ENCODE measurements at places on chromosomes 4 and X.

DNA sequence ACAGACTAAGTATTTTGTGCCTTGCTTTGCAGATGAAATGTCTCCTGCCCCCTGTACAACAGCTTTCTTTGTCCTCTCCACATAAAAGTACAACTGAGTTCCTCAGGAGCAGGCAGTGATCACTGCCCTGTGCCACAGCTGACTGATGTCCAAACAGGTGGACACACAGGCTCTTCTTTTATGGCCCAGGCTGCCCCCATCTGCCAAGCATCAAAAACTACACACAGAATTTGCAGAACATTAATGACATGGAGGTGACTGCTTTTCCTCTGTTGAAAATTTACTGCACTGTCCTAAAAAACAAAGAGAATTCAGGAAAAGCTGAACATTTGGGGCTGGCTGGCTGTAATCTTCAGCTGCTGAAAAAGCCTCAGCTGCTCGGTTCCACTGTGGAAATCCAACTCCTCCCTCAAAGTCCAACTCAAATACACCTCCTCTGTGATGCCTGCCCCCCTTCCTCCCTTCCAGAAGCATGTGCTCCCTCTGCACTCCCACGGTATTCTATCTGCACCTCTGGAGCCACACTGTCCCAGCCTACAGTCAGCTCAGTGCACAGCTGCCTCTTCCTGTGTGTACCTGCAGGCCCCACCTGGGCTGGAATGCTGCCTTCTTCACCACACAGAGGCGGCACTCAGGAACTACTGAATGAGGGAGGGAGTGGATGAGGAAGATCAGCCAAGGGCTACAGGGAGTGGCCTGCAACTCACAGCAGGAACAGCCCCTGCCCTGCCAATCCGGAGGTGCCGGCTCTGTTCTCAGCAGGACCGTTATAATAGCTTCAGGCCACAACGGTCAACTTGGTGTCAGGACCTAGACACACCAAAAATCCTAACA is 10.3 kb downstream of the AFAP1 start:
- DNase-seq = no peak

GRCh38 chrX:113974881-113975280 is 609.0 kb upstream of the HTR2C start:
- DNase-seq = no peak

GRCh38 chrX:13433298-13433605 is 113.4 kb upstream of the ATXN3L start:
- no peak for DNase-seq

GRCh38 chrX:44974451-44974850 is 101.5 kb downstream of the KDM6A start:
- DNase-seq = no peak

- no peak for DNase-seq
Measured at GRCh38 chrX:40849906-40850823, 114.8 kb upstream of the MED14 start.

- DNase-seq = no peak
Measured at GRCh38 chrX:70921709-70922352, 9.1 kb downstream of the SLC7A3 start.

- no peak for DNase-seq
Measured at GRCh38 chrX:113422323-113422722, 581.7 kb upstream of the AMOT start.

DNA sequence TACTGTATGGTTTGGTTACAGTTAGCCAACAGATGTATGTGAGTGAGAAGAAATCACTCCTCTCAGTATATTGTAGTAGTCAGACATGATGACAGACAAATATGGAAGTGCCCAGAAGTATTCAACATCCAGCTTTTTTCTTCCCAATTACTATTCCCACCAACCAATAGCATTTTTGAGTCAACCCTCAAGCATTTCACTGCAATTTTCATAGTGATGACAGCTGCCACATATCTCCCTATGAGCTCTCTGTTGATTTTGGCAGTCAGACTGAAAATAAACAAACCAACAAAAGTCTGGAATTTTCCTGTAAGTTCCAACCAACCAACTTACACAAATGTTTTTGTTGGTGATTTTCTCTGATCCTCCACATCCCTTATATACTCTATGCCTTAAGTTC is 8.2 kb upstream of the TRAM1L1 start:
- DNase-seq = no peak

DNA sequence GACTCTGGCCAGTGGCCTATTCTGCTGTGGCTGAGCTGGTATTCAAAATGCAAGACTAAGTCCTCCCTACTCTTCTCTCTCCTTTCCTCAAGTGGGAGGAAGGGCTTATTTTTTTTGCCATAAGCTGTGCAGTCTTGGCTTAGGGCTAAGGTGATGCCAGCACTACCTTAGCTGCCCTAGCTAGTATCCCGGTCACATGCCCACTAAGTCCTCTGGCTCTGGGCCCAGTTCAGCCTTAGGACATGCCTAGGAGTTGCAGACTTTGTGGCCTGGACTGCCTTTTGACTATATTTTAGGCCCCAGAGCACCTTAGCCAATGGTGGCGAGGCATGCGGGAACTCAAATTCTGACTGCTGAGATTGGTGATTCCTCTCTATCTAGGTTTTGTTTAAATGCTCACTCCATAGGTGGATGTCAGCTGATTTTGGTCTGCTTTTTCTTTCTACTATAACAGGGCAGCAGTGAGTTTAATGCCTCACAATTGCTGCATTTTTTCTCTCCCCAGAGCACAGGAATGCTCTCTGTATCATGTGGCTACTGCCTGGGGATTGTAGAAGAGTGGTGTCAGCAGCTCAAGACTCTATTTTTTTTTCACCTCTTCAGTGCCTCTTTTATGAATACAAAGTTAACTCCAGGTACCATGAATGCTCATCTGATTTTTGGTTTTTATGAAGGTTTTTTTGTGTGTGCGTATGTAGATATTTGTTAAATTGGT is 472.9 kb upstream of the GRID2 start:
- no peak for DNase-seq

DNA sequence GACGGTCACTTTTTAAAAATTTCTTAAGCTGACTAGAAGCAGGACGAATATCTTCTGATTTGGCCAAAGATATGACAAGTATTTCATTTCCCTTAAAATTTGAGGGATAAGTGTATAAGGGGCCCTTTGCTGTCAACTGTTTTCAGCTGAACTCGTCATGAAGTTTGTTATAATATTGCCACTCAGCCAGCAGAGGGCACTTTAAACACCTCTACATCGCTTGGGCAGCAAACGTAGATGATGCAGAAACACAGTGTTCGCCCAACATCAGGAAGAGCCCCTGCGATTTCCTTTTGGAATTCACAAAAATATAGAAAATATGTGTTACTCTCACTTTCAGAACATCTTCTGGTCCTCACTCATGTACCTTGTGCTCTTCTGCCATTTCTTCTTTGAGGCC is 435.7 kb upstream of the FMR1 start:
- DNase-seq = no peak

GRCh38 chr4:145805490-145805889 is 125.5 kb downstream of the C4orf51 start:
- no peak for DNase-seq

GRCh38 chrX:1667566-1667965 is 52.7 kb downstream of the ASMT start:
- DNase-seq = no peak

DNA sequence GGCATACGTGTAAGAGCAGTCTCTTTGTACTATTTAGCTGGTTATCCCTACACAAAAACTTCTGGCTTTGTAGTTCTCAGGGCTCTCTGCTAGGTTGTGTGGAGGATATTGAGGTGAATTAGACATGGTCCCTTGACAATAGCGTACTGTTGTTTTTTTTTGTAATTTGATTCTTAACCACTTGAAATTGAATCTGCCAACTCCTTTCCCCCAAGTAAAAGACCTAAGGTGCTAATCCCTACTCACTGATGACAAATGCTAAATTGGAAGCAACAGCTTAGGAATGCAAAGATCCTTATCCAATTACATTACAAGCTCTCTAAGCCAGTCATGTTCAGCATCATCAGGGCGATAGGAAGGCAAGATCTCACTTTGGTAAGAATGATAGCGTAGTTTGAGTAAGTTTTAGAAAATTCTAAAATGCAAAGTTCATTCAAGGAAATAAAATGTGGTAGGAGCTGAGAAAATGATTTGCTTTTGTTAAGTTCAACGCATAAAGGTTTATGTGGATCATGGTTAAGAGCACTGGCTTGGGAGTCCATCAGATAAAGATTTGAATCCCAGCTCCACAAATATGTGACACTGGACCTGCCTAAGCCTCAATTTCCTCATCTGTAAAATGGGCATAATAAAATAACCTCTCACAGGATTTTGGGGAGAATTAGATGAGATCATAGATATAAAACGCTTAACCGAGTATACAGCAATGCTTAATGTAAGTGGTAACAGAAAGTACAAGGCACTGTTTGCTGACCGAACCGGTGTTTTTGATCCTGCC is 39.3 kb downstream of the DOCK11 start:
- no peak for DNase-seq

DNA sequence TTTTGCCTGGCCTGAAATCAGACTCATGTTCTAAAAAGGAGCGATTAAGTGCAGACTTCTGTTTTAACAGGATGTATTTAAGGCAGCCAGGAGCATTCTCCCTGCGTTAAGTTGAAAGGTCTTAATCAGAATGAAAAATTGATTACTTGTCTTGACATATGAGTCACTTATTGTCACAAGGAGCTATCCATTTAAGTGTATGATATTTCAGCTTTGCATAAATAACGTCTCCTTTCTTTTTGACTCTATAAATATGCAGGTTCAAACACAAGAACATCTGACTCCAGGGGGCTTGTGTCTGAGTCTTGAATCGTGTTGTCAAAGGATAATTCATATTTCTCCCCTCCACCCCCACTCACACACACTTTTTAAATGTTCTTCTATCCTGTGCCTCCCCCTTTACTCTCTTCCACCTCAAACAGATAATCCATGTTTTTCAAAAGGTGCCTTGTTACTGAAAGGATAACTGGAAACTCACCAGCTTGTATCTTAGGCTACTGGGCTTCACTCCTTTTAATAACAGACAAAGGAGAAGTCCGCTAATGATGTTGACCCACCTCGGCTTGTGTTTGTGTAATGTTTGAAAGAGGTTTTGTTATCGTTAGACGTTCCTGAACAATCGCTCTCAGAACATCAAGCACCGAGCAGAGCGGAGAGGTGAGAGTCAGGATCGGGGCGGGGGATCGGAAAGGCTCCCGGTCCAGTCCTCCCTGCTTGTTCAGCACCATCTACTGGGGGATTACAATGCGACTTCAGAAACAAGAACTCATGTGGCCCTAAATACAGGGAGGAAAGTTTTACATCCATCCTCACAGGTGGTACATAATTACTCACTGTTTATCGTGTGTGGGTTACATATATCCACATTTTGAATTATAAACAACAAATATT is 107.5 kb upstream of the RPL34 start:
- DNase-seq = no peak

DNA sequence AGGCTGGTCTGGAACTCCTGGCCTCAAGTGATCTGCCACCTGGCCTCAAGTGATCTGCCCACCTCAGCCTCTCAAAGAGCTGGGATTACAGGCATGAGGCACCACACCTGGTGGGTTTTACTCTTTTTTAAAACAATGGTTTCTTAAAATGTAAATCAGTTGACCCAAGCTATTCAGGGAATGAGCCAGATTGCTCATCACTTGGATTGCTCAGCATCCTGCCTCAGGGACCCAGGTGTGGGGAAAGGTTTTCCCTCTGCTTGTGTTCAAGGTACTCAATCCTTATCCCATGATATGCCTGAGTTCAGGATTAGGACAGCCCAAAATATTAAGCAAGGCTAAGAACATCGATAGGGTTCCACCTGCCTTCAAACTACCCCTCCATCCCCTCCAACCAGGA is 67.4 kb downstream of the CHRNA9 start:
- no peak for DNase-seq

DNA sequence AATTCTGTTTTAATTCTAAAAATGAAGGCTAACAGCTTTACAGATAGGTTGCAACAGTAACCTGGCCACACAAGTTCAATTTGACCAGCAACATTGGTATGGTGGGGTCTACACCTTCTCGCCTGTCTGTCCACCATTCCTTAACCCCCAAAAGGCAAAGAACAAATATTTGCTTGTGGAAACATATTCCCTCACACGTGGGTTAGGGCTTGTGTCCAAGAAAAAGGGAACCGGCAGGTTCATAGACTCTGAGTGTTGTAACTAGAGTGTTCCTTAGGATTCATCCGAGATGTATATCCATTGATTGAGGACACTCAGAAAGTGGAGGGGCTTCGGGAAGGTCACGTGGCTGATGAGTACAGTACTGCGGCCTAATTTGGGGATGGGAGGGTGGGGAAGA is 54.1 kb downstream of the C4orf51 start:
- no peak for DNase-seq

DNA sequence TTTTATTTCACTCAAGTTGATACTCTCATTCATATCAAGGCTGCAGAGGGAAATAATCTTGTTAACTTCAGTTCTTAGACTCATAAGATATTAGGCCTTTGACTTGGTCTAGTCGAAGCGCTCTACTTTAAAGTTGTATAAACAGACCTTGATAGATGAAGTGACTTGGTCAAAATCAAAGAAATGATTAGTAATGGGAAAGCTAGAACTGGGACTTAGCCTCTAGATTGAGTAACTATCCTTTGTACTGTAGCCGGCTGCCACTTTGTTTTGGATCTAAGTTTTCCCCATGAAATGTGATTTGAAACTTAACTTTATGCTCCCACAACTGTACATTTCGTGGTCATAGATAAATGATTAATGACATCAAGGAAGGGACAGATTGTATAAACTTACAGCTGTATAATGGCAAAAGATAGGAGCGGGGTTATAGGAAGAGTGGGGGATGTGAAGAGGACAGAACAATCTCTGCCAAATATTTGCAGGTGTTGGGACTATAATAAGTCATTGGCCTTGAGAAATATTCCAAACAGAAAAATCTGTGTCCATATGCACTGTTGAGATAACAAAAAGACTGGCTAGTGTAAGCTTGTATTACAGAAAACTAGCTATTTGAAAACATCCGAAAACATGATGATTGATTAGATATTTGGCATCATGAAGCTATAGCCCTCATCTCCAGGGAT is 17.2 kb downstream of the MID2 start:
- DNase-seq = no peak

- DNase-seq = no peak
Measured at GRCh38 chrX:40720339-40720738, 15.0 kb downstream of the MED14 start.

- DNase-seq = no peak
Measured at GRCh38 chrX:40912576-40912975, 172.7 kb upstream of the USP9X start.
